ENCODE measurements at places on chromosomes 11 and 22. TPM values are rescaled to one million over a fixed set of nuclear protein-coding genes. Genes with fewer than 3 reads are reported as not detected.

SERPIND1 gene
- not detected for polyA plus RNA-seq

APOBEC3G gene
- not detected for polyA plus RNA-seq

RTL10 gene
- polyA plus RNA-seq = 2.5 TPM

MS4A15 gene
- polyA plus RNA-seq = not detected

AMPD3 gene
- not detected for polyA plus RNA-seq

OR2AT4 gene
- polyA plus RNA-seq = not detected

IL18 gene
- not detected for polyA plus RNA-seq

C11orf16 gene
- polyA plus RNA-seq = not detected

VWCE gene
- polyA plus RNA-seq = not detected

POU2AF2 gene
- polyA plus RNA-seq = not detected

SYNGR1 gene
- 16.2 TPM for polyA plus RNA-seq

RIBC2 gene
- polyA plus RNA-seq = not detected

PPP2R1B gene
- 2.4 TPM for polyA plus RNA-seq

MN1 gene
- 0.66 TPM for polyA plus RNA-seq

BAIAP2L2 gene
- polyA plus RNA-seq = not detected

SPI1 gene
- not detected for polyA plus RNA-seq

CATSPERZ gene
- polyA plus RNA-seq = not detected

RFPL3 gene
- not detected for polyA plus RNA-seq

HBD gene
- not detected for polyA plus RNA-seq
